ENCODE measurements at places on chromosomes 12 and 14.

DNA sequence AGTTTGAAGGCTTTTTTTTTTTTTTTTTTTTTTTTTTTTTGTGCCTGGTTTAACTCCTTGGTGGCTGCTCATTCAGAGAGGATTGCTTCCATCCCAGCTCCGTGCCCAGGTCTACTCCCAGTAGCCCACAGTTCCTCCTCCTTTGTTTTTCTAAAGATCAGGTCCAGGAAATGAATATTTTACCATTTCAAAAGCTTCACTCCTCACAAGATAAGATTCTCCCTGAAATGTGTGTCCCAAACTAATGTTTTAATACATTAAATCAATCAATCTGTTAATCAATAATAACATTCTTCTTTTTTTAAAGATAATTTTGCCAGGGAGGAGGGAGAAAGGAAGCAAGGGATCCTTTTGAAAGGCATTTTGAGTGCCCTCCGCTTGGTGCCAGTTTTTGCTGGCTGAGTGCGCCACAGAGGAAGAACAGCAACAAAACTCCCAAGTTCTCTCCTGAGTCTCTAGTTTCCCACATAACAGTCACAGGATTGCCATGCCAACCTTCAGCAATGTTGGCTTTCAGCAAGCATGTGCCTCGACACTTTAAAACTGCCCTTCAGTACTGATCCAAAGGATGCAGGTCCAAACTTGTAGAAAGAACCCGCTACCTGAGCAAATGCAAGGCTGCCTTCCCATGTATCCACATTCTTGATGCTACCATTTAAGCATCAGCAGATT, 99.2 kb downstream of the RMST start:
- no peak for DNase-seq

DNA sequence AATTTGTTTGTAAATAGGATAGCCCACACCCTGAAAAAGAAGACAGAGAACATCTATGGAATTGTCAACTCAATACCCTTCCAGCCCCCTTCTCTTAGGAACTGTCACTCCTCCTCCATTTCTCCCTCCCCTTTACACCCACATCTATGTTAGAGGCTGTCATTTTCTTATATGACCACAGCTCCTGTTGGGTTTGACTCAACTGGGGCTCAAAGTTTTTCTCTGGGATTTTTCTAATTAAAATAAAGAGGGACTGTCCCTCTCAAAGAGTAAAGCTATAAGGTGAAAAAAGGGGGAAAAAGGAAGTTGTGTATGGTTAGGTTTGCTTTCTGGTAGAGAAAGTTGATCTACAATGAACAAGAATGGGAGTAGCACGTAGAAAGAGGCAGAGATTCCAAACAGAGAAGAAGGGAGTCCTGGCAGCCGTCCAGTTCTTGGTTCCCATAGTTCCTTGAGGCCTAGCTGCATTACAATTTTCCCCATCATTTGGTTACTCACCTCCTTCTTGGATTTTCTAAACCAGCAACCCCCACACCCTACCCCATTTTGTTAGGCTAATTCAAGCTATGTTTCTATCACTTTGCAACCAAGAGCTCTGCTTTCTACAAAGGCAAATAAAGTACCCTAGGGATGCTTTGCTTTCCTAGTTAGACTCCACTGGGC, 44.3 kb upstream of the STK38L start:
- DNase-seq: no peak

GRCh38 chr14:22549981-22550673, 38.9 kb downstream of the DAD1 start:
- peak; percentile 80 for DNase-seq

GRCh38 chr12:19596434-19597166, 157.3 kb downstream of the AEBP2 start:
- no peak for DNase-seq

- no peak for DNase-seq
Measured at GRCh38 chr12:49868449-49868848, 25.5 kb upstream of the BCDIN3D start.

DNA sequence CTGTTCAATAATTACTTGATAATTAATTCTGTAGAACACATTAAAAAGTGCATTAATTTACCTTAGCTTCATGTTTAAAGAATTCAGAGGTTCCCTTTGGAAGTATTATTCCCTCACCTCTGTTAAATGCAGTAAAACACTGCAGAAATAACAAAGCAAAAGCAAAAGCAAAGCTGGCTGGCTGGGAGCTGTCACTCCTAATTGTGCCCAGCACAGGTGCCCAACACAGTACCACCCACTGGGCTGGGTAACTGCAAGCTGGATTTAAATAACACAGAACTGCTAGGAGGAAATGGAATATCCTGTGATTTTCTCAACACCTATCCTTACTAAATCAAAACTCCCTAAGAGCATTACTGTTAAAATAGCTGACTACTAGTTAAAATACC, 72.6 kb downstream of the SLC2A13 start:
- DNase-seq: no peak

GRCh38 chr12:109430244-109430643, 46.9 kb downstream of the KCTD10 start:
- no peak for DNase-seq

DNA sequence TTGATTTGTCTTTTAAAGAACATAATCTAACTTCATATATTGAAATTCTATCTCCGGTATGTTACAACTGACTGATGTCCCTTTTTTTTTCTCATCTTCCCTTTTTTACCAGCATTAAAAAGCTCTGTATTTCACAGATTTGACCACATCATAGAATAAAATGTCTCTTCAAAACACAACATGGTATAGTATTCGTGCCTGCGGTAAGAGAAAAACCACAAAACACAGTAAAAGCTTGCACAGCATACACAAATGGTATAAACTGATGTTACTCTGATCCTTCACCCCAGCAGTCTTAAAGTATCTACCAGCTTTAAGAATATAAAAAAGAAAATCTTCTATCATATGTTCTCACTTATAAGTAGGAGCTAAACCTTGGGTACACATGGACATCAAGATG, 83.4 kb downstream of the HECTD1 start:
- no peak for DNase-seq

DNA sequence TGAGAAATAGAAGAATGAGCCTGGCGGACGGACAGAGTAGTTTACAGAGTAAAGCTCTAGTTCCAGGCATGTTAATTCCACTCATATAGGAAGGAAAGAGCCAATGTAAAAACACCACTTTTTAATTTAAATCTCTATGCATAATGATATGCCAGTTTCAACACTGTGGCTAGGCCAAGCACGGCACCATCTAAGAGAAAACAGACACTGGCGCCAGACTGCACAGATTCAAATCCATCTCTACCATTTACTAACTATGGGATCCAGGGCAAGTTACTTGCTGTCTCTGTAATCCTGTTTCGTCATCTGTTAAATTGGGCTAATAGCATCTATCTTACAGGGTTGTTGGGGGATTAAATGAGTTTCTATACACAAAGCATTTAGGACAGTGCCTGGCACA, 27.5 kb downstream of the RMST start:
- DNase-seq: no peak

DNA sequence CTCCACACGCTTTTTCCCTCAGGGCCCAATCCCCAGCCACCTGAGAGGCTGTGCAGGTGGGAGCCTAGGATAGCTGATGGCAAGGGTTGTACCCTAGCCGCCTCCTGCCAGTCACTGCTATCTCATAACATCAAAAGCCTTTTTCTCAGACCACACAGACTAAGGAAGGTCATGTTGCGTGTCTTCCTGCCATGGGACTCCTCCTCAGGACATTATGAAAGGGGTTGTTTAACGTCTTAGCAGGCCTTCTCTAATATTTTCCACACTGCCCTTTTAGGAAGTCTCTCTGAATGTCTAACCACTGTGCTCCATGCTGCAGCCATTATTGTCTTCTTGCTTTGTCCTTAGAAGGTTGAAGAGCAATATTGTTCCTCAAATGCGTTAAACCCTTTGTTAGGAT, 7.6 kb upstream of the SMUG1 start:
- no peak for DNase-seq

DNA sequence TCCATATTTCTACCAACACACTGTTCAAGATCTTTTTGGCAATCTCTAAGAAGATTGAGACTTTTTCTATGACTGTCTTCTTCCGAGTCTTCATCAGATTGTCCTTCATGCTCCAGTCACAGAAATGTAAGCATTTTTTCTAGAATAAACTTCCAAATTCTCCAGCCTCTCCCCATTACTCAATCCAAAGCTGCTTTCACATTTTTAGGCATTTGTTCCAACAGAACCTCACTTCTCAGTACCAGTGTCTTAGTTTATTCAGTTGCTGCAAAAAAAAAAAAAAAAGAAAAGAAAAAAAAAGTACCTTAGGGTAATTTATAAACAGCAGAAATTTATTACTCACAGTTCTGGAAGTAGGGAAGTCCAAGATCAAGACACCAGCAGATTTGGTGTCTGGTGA, 290.8 kb upstream of the NOVA1 start:
- DNase-seq: no peak

DNA sequence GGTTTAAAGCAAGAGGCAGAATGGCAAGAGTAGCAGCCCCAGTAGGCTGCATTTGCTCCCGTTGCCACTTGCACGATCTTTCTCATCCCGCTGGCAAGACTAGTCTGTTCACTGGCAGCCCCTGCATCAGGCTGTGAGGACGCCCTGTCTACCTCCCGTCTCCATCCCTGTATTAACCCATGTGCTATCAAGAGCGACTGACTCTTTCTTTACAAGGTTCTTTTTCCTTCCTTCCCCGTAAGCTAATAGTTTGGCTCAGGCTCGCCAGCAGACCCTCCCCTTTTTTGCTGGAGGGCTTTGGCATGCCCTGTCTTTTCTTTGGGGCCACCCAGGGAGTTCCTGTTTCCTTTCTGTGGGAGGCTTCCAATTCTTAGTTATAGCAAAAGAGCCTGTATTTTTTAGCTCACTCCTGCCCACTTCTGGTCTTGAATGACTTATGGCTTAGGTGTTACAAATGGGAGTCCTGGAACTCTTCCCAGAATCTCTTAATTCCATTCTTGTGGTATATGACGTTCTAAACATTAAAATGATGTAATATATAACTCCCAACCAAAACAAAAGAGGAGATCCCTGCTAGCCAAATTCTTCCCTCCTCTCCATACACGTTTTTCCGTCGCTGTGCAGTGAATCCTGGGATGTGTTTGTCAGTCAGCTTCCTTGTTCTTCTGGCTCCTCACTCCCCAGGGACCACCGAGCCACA, 149.0 kb downstream of the PRKCH start:
- no peak for DNase-seq

GRCh38 chr12:124179936-124180607, 114.8 kb upstream of the RFLNA start:
- no peak for DNase-seq

DNA sequence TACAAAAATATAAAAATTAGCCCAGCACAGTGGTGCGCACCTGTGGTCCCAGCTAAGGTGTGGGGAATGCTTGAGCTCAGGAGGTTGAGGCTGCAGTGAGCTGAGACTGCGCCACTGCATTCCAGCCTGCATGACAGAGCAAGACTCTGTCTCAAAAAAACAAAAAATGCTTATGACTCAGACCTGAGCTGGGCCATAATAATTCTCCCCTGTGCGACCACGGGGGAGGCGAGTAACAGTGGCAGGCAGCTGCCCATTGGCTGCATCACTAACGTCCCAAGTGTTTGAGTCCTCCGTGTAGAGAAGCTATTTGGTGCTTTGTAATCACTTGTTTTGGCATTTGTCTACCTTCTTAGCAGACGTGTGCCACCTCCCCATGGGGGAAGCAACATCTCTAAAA, 24.9 kb downstream of the PSMC1 start:
- DNase-seq: no peak

- no peak for DNase-seq
Measured at GRCh38 chr14:72909163-72909562, 15.3 kb upstream of the DPF3 start.

GRCh38 chr12:6836851-6837250, 3.9 kb upstream of the GNB3 start:
- DNase-seq: no peak

- no peak for DNase-seq
Measured at GRCh38 chr12:92393504-92393903, 247.9 kb upstream of the BTG1 start.

GRCh38 chr12:38783304-38783703, 122.1 kb downstream of the CPNE8 start:
- no peak for DNase-seq

DNA sequence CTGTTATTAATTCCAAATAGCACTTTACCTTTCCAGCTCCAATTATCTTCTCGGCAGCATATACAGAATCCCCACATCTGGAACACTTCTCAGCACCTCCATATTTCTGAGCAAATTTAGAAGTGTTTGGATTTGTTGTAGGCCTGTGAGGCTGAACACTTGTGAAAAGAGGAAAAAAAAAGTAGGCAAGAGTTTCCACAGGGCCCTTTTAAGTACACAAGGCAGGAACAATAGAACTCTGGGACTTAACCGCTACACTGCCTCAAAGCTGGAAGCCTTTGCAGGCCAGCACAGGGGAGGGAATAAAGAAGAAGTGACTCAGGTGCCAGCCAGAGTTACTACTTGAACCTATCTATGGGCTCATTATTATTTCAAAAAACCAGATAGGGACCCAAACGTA, 18.6 kb downstream of the CSRP2 start:
- DNase-seq: no peak

DNA sequence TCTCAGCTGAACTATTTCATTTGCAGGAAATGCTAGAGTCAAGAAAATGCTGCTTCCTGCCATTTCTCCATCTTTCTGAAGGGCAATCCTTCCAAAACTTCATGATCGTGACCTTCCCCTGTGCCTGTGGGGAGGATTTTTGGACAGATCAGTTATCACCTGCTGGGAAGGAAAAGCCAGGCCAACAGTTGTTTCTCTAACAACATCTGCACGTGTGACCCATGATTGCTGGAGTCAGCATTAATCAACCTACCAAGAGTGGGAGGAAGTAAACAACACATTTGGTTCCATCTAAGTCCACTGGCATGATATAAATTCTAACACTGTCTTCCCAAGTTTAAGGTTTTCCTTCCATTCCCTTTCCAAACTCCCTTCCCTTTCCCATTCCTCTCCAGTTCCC, 172.7 kb downstream of the APAF1 start:
- DNase-seq: no peak

DNA sequence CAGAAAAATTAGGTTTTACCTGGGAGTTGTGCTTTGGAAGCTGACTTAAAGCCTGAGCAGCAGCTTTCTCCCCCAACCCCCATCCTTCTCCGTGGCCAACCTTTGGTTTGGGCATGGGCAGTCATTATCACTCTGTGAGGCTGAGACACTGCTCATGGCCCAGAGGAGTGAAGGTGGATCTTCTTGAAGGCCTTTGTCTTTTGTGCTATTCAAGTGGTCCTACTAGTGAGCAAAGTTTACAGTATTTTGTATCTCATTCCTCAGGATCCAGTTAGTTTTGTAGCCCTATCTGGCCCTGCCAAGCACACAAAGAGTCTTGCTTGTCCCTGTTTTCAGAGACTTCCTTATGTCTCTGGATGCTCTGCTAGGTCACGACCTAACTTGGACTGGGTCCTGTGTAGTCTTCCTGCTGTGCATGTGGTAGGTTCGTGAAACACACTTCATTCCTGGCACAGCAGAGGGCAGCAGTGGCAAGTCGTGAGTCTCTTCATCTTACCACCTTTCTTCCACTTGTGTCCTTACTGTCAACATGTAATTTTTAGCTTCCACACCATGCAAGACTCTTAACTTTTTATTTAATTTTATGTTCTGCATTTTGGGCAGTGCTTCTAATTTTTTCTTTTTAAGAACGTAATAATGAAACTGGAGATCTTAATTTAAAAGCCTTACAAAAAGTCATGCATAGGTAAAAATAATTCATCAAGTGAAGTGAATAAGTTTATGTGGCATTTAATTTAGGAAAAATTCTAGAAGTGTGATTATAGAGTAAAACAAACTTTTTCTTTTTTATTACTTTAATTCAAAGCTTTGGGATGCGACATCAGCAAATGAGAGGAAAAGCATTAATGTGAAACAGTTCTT, 53.7 kb downstream of the APAF1 start:
- peak; percentile 62 for DNase-seq

Measured in activated T-cell treated with anti-CD3 and anti-CD28 coated beads, Interleukin-2, amount 50 U/mL, for 48 hours (primary cell).